Inflammatory macrophage treated with lipopolysaccharide for 1 hour (primary cell): ENCODE measurements at places on chromosomes 6 and 20.

GRCh38 chr6:40409716-40410397 is 177.3 kb downstream of the LRFN2 start:
- DNase-seq: no peak

- peak; percentile 83 for DNase-seq
Observed at GRCh38 chr6:25007269-25007699, 71.5 kb upstream of the RIPOR2 start.

DNA sequence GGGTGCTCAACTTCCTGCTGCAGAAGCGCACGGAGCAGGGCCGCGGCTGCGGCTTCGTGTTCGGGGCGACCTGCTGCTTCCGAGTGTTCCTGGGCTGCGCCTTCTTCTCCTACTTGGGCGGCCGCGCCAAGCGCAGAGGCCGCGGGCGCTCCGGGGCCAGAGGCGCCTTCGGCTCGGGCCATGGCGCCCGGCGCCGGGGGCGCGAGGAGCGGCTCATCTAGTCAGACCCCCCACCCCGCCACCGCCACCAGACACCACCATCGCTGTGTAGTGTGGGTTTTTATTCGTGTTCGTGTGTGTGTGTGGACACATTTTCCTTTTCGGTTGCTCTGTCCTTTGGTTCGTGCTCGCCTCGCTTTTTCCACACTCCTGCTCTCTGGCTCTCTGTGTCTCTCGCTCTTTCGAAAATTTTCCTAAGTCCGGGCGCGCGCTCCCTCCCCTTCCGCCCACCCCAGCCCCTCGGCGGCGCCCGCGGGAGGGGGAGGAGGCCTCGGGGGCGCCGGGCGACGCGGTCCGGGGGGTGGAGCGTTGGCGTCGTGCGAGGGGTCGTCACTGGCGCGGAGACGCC is 38.1 kb downstream of the GNAS start:
- DNase-seq: peak; percentile 41

- DNase-seq: no peak
Observed at GRCh38 chr6:154895841-154896240, 99.3 kb upstream of the TIAM2 start.

DNA sequence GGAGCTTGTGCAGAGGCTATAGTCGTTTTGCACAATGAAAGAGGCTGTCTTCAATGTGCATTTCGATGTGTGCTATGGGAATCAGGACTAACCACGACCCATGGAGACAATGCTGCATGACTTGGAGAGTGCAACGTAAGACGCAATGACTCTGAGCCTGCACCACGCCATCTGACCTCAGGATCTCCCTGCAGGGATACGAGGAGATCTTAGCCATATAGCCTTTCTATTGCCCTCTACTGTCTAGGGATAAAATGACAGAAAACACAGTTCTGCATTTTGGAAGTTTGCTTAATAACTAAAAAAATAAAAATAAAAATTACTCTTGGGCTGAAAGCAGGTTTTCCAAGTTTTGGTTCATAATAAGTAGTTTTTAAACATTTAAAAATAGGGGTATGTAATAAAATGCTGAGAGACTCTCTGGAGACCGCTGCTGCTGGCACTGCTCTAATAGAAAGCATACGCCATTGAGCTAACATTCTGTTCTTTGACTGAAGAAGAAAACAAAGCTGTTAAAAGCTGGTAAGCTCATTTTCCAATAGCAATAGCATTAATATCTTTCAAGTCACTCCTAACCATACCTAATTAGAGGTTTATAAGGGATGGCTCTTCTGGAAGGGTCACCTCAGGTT is 87.2 kb downstream of the PDE7B start:
- DNase-seq: peak; percentile 34

- no peak for DNase-seq
Observed at GRCh38 chr6:110355727-110356126, 2.4 kb downstream of the METTL24 start.
